SW 1271 (cell line): ENCODE measurements at places on chromosomes 3 and 15.
A peak's percentile ranks its signal among the peaks of the same experiment; 100 is the strongest.

- DNase-seq, result no peak
Observed at GRCh38 chr3:189389346-189389745, 217.6 kb downstream of the TPRG1 start.

- peak; percentile 38 for DNase-seq
Observed at GRCh38 chr3:142888099-142888480, 793 bp downstream of the PCOLCE2 start.

- no peak for DNase-seq
Observed at GRCh38 chr3:156525808-156526207, 29.1 kb downstream of the SSR3 start.

DNA sequence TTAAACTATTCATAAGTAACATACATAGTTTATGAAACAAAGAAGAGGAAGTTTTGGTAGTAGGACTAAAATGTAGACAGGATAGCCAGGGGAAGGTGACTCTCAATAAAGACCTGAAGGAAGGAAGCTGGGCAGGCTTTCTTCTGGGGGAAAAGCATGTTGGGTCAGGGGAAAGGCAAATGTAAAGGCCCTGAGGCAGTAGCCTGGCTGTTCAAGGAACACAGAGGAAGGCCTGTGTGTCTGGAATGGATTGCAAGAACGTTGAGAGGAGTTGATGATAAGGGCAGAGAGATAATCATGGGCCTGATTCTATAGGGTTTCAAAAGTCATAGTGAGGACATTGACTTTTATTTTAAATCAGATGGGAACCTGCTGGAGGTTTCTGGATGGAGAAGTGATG lies 167.6 kb downstream of the SNRK start:
- DNase-seq, result no peak

GRCh38 chr3:171503817-171504216 lies 43.6 kb upstream of the TNIK start:
- no peak for DNase-seq

- no peak for DNase-seq
Observed at GRCh38 chr3:58419780-58420507, 13.7 kb downstream of the PDHB start.

DNA sequence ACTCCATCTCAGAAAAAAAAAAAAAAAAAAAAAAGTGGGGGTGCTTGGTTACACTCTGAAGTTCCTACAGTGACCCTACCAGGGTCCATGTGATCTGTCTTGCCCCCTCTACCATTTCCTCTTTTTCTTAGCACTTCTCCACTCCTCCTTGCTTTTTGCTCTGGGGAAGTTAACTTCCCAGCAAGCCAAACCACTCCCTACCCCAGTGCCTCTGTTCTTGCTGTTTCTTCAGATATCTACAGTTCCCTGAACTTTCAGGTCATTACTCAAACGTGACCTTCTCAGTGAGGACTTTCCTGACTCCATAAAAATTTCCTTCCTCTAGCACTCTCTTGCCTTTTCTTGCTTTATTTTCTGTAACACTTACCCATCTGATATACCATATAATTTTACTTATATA lies 61.1 kb upstream of the GCNT3 start:
- DNase-seq, result no peak

GRCh38 chr3:66439666-66440344 lies 61.0 kb downstream of the LRIG1 start:
- no peak for DNase-seq

GRCh38 chr3:191296041-191296541 lies 33.1 kb upstream of the CCDC50 start:
- DNase-seq, result no peak

GRCh38 chr15:55859681-55860080 lies 116.7 kb upstream of the PRTG start:
- no peak for DNase-seq

DNA sequence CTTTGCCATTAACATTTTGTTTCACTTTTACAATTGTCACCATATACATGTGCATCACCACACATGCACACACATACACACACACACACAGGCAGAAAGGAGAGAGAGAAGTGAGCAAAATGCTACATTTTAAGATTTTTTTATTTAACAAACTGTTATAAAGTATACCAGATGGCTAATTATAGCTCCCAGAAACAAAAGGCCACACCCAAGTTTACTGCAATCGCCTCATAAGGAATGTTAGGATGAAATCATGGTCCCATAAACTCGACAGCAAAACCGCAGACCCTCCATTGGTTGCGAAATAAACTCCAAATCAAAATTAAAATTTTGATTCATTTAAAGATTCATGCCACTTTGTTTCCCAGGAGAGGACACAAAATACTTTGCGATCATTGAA lies 16.1 kb upstream of the C15orf61 start:
- no peak for DNase-seq

- DNase-seq, result no peak
Observed at GRCh38 chr3:23762214-23762613, 43.5 kb upstream of the UBE2E1 start.

DNA sequence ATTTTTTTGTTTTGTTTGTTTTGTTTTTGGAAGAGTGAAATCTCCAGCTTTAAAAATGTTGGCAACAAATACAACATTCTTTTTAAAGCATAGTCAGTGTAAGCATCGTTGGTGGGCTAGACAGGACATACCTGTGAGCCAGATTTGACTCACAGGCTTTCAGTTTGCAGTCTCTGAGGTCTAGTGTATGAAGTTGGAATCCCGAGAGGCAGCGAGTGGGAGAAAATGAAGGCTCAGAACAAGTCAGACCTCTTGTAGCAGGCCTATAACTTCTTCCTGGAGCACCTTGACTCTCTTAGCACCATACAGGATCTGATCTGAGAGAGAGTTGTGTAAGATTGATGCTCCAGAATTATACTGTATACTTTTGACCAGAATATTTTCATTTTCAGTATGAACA lies 60.2 kb downstream of the CNTN4 start:
- no peak for DNase-seq

GRCh38 chr15:59424616-59425015 lies 13.4 kb upstream of the FAM81A start:
- no peak for DNase-seq

DNA sequence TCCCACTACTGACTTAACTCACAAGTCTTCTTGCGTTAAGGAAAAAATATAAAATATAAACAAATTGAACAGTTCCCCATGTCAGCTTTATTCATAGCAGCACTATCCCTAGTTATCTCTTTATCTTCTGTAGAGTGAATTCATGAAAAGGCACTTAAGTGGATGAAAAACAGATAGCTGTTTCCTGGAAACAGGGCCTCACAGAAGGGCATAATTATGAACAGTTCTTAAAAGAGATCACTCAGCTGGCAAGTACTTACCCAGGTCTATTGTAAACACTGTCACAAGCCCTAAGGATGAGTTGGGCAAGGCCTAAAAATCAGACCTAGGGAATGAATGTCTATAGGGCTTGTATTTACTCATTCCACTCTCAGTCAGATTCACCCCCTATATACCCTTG lies 10.7 kb downstream of the MB21D2 start:
- no peak for DNase-seq

GRCh38 chr3:188220988-188221818 lies 67.2 kb downstream of the LPP start:
- no peak for DNase-seq

- no peak for DNase-seq
Observed at GRCh38 chr3:128192131-128192530, 38.9 kb downstream of the EEFSEC start.

GRCh38 chr3:63069806-63070475 lies 194.7 kb upstream of the CADPS start:
- no peak for DNase-seq

GRCh38 chr15:60257591-60258159 lies 140.1 kb downstream of the ANXA2 start:
- no peak for DNase-seq

GRCh38 chr3:140765246-140765645 lies 87.4 kb downstream of the TRIM42 start:
- DNase-seq, result no peak

- no peak for DNase-seq
Observed at GRCh38 chr3:158569794-158570193, 1.2 kb upstream of the MLF1 start.

- DNase-seq, result no peak
Observed at GRCh38 chr3:51819151-51819550, 40.1 kb upstream of the IQCF6 start.

- no peak for DNase-seq
Observed at GRCh38 chr3:159982442-159982974, 6.1 kb upstream of the IL12A start.

GRCh38 chr3:59310736-59311135 lies 260.9 kb upstream of the CFAP20DC start:
- no peak for DNase-seq

DNA sequence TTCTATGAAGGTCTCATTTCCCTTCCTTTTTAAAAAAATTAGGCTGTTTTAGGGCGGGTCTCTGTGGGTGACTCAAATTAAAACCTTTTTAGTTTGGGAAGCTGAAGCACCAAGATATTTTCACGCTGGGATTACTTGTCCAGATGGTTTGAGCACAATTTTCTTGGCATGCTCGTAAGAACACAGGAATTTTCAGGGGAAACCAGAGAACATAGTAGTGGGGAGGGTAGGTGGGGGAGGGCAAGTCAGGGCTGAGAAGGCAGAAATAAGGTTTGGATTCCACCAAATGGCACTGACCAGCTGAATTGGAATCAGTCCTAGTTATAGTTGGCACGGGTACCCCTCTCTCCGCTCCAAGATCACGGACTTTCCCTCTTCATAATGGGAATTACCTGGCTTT lies 97.3 kb upstream of the LRIG1 start:
- no peak for DNase-seq

- DNase-seq, result no peak
Observed at GRCh38 chr3:168828536-168828935, 732.8 kb upstream of the GOLIM4 start.

GRCh38 chr3:52712291-52713212 lies 6.6 kb downstream of the SPCS1 start:
- no peak for DNase-seq

- DNase-seq, result no peak
Observed at GRCh38 chr3:89925976-89926375, 818.6 kb downstream of the EPHA3 start.
